ENCODE measurements at places on chromosomes 3 and 15.
A peak's percentile ranks its signal among the peaks of the same experiment; 100 is the strongest.

DNA sequence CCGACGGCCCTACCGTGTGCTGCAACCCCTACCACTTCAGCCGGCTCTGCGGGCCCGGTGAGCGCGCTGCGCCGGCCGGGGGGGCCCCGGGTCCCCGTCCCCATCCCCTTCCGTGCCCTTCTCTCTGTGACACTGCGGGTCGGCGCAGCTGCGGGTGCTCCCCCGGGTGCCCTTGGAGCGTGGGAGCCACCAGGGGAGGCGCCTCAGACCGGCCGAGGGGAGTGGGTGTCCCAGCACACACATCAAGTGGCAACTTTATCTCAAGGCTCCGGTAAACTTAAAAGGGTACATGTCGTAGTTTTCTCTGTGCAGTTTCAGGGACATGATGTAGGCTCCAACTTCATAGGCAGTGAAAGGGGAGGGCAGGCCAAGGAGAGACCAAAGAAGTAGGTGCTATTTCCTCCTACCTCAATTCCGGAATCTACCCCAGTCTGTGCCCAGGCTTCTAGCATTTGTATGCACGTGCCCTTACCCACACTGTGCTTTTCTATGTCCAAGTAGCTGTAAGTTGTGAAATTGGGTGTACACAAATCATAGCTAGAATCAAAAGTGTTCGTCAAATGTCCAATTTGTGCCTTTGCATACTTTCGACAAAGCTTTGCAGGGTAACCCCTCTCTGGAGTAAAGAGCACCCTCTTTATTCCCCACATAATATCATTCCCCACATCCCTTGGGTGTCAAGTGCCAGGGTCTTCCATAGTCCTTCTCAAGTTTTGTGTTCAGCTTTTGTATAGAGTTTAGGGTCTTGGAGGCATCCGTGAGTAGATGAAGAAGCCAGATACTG is 2.2 kb downstream of the SMAD6 start:
- DNase-seq: no peak

DNA sequence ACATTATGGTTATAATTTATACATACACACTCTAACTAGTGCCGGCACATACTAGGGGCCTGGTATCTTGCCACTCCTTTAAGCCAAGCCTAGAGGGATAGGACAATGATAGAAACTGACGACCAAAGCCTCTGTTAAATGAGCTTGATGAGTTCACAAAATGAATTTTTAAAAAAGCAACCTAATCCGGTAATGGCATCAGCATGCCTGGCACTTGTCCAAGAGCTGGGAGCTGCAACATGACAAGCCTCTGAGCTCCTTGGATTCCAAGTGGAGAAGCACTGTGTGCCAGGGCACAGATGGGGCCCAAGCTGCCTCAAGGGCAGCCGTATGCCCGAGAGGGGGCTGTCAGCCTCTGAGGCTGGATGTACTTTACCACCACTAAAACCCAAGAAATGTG is 9.7 kb downstream of the ETV5 start:
- DNase-seq: peak; percentile 81

DNA sequence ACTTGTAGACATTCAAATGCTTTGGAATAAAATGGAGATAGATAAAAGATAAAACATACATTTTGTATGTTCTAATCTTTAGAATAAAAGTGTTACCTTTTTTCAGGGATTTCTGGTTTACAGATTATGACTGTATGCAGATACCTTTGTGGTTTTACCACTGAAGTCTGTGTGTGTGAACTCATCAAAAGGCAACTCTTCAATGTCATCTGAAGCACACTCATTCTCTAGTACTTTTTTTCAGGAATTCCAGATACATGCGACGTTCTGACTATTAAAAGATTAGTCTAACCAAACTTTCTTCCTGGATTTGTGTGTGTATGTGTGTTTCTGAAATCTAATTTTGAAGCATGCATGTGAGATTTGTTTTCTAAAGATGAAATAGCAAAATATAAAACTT is 188.6 kb downstream of the NLGN1 start:
- DNase-seq: peak; percentile 4

GRCh38 chr15:78034495-78035191 is 42.9 kb downstream of the TBC1D2B start:
- no peak for DNase-seq

DNA sequence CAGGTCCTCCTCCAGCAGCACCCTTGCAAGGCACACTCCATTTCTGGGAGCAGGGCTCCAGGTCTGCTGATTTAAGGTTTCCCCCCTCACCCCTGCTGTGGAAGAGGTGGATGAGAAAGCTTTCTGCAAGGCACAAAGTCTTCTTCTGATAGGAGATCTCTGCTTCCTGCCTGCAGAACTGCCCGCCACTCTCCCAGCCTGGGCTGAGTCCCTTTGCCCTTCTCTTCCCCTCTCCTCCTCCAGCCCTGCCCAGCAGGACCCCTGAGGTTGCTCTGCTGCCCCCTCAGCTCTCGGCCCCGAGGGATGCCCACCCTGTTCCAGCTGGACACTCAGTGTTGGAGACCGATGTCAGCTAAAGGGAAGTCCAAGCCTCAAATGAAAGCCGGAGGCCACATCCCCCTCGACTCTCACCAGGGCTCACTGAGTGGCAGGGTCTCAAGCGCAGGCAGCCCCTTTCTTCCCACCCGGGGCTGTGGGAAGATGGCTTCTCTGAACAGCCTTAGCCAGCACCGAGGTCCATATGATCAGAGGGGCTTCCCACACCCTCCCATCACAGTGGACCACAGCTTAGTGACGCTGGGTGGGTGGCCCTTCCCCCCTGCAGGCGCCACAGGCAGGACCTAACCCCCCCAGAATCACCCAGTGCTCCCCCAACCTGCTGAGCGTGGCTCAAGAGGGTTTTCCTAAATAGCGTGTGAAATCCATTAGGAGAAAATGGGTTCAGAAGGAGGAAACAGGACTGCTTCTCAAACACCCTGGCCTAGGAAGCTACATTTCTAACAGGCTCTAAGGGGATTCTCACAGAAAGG is 4.0 kb downstream of the ATP10A start:
- no peak for DNase-seq

DNA sequence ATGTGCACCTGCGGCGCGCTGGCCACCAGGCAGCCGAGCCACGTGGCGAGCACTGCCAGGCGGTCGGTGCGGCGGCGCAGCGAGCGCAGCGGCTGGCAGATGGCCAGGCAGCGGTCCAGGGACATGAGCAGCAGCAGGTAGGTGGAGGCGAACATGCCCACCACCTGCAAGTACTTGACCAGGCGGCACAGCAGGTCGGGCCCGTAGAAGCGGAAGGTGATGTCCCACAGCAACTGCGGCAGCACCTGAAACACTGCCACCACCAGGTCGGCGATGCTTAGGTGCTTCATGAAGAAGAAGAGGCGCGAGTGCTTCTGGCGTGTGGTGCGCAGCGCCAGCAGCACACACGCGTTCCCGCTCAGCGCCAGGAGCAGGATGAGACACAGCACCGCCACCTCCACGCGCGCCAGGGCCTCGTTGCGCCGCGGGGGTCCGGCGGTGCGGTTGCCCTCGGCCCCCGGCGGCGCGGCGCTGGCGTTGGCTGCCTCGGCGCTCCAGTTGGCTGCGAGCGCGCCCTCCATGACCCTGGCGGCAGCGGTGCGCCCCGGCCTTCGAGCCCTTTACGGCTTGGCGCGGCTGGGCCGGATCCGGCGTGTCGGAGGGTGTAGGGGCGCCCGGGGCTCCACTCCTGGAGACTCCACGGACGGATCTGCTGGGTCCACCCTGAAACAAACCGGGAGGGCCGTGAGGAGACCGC is 1.6 kb downstream of the OXTR start:
- DNase-seq: peak; percentile 27

DNA sequence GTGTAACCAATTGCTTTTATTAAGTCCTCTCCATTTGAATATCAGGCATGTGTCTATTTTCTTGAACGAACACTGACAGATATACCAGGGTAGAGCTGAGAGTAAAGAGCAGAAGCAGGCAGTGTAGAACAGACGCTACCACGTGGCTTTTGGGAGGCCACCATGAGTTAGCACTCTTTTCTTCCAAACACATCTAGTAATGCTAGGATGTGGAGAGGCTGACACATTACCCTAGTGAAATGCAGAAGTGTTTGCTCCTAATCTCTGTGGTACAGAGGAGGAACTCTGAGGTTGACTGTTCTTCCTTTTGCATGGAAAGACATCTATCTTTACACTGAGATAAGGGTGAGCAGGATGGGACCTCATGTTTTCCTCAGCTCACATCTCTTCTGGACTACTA is 216.3 kb downstream of the SATB1 start:
- DNase-seq: no peak

DNA sequence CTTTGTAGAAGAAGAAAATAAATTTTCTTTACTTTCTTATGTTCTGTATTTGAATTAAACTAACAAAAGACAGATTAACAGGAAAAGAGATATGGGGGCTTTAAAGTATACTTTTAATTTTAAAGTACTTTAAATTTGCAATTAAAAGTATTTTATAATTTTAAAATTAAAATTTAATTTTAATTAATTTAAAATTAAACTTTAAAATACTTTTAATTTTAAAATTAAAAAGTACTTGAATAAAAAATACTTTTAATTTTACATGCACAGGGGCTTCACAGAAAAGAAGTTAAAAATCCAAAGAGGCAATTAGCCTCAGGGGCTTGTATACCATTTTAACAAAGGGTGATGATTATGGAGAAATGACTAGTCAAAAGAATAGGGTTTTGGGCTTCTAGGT is 420.5 kb upstream of the TGFBR2 start:
- DNase-seq: no peak

DNA sequence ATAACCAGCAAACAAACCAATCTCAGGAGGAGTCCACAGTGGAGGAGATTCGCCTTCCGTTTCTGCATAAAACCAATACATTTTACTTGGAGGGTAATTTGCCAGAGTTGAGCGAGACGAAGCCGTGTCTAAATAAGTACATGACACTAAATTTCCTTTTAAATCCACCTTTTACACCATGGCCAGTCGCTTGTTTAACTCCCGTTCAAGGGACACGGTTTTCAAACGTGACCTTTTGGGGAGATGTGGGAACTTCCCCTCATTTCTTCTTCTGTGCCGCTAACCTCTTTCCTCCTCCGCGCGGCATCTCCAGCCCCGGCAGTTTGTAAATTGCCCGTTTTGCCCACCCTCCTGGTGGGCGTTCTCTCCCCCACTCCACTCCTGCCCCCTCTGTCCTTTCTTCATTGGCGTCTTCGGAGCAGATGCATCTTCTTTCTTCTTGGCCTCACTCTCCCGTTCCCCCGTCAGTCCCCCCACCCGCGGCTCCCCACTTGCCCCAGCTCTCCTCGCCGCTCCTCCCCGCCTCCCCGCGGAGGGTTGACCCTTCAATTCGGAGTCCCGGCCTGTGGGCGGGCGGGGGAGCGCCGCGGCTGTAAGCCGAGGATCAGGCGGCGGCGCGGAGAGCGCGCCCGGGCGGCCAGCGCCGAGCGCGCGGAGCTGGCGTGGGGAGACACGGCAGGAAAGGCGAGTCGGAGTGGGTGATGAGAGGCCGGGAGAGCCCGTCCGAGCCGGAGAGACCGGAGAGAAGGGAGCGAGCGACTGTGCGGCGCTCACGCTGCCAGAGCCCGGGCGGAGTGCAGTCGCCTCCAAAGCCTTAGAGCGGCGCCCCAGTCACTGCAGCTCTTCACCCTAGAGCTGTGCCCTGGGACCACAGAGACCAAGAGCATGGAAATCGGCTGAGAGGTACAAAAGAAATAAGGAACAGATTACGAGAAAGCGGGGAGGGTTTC is at the start of gene NLGN1:
TSS of gene NLGN1 (plus strand) at position 584 of the 950 bp plus-strand sequence.
- DNase-seq: peak; percentile 76

- no peak for DNase-seq
Measured at GRCh38 chr3:123122525-123123315, 55.9 kb downstream of the PDIA5 start.

- DNase-seq: no peak
Measured at GRCh38 chr15:66927201-66928077, 138.0 kb upstream of the SMAD3 start.

GRCh38 chr3:128193168-128193567 is 39.9 kb downstream of the EEFSEC start:
- DNase-seq: no peak

- no peak for DNase-seq
Measured at GRCh38 chr3:177672252-177672911, 475.1 kb upstream of the TBL1XR1 start.

- DNase-seq: no peak
Measured at GRCh38 chr3:52779837-52780585, 2.6 kb downstream of the ITIH1 start.

- DNase-seq: no peak
Measured at GRCh38 chr3:73326396-73326795, 264.9 kb downstream of the EBLN2 start.

GRCh38 chr3:107637416-107638183 is 114.8 kb downstream of the BBX start:
- no peak for DNase-seq

DNA sequence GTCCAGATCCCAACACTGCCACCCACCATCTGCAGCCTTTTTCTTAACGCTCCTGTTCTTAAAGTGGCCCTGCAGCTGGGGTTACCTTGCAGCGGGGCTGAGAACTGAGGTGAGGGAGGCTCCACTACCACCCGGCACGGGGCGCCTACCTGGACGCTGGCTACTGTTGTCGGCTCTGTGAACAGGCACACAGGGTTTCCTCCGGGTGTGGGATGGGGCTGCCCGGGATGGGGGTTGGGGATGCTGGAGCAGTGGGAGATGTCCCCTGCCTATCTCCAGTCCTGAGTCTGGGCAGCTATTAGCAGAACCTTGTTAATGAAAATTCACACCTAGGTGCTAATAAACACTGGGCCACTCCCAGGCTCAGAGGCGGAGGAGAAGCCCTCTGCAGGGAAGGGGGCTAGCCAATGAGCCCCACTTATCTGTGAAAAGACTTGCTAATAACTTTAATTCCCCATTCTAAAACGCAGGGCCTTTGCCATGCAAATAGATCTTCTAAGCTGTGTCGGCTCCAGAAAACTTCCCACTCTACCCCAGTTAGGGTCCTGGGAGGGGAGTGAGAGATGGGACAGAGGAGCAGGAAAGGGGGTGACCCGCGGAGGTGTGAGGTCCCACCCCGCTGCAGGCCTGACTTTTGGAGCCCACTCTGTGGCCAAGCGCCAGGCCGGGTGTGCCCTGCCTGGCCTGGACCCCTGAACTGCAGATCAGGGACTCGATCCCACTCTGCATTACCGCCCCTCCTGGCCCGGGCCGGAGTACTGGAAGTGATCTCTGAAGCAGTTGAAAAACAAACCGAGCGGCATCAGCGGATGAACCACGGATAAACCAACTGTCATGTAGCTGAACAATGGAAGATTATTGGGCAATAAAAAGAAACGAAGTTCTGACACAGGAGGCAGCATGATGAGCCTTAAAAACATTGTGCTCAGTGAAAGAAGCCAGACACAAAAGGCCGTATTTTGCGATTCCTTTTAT is 3.1 kb downstream of the MESP1 start:
- DNase-seq: no peak

- no peak for DNase-seq
Measured at GRCh38 chr3:150635076-150635475, 32.0 kb downstream of the SELENOT start.

GRCh38 chr15:47846876-47847275 is 129.6 kb downstream of the SEMA6D start:
- DNase-seq: no peak

DNA sequence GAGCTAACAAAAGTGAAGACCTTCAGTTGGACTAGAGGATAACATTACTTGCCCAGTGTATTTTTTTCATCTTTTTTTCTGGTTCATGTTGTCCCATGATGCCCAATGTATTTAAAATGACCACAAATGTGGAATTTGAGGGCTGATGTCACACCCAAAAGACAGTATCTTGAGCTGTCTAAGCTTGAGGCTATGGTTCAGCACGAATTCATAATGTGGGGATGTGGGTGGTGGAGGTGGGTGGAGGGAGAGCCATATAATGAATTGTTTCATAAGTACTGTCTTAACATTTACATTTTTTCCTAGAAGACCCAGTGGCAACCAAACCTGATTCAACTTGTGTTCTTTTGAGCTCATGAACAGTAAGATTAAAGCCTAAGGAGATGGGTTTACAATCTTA is 37.5 kb downstream of the CHAC1 start:
- DNase-seq: no peak

- no peak for DNase-seq
Measured at GRCh38 chr3:195558602-195559001, 15.5 kb upstream of the PPP1R2 start.

Measured in fibroblast of skin of back (primary cell).